CD4-positive, alpha-beta T cell treated with Interleukin-6 at 100 ng/mL for 8 hours (primary cell): ENCODE measurements at places on chromosomes 2 and 18.

GRCh38 chr2:46258937-46259776 lies 38.0 kb upstream of the EPAS1 start:
- DNase-seq, result no peak

GRCh38 chr2:20595439-20596192 lies 55.3 kb downstream of the HS1BP3 start:
- DNase-seq, result no peak

- no peak for DNase-seq
These were observed 120.3 kb downstream of the UXS1 start for GRCh38 chr2:106073678-106074406.

DNA sequence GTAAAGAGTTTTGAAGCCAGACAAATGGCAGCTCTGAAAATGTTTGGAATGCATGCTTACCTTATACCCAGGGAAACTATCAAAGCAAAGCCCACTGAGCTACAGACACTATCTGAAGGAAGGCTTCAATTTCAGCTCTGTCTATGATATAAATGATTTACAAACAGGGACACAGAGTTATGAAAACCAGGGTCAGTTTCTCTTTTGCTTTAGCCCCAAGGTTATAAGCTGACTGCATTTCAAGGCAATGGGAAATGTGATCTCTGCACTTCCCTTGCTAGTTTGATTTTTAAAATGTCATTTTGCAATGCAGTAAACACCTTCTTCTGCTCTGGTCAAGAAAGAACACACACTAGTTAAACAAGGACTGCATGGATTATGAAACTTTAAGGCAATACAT lies 65.2 kb upstream of the CCDC195 start:
- no peak for DNase-seq

GRCh38 chr18:21110713-21111345 lies 784 bp downstream of the ROCK1 start:
- peak; percentile 62 for DNase-seq

GRCh38 chr2:239582476-239582875 lies 181.7 kb upstream of the HDAC4 start:
- no peak for DNase-seq

GRCh38 chr2:148913492-148913891 lies 38.5 kb downstream of the KIF5C start:
- no peak for DNase-seq

DNA sequence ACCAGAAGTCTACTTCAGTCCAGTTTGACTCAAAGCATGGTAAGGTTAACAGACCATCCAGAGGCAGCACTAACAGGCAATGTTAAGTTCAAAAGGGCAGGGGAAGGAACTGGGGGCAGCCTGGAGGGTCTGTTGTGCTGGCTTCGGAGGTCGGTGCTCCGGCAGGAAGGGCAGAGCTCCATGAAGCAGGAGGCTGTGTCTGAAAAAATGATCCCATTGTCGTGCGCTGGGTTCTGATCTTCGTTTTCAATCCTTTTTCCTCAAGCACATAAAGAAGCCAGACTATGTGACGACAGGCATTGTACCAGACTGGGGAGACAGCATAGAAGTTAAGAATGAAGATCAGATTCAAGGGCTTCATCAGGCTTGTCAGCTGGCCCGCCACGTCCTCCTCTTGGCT lies 21.9 kb upstream of the DLX1 start:
- no peak for DNase-seq

- DNase-seq, result no peak
These were observed 71.8 kb downstream of the SKA1 start for GRCh38 chr18:50446629-50447028.

DNA sequence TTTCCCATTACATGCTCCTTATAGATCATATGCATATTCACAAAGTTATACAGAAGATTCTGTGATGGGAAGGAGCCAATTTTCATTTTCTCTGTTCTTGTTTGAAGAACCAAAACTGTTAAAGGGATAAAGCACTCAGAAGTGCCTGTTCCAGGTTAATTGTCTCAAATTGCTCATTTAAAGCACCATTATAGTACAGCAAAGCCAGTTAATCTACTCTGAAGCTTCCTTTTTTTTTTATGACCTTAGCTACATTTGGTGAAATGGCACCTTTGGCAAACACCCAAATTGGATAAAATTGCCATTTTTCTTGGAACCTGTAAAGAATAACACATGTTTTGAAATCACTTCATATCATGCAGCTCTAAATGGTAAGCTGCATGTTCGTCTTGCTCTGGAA lies 1092.3 kb downstream of the BCL11A start:
- DNase-seq, result no peak

GRCh38 chr2:236136538-236136937 lies 31.6 kb downstream of the GBX2 start:
- no peak for DNase-seq

DNA sequence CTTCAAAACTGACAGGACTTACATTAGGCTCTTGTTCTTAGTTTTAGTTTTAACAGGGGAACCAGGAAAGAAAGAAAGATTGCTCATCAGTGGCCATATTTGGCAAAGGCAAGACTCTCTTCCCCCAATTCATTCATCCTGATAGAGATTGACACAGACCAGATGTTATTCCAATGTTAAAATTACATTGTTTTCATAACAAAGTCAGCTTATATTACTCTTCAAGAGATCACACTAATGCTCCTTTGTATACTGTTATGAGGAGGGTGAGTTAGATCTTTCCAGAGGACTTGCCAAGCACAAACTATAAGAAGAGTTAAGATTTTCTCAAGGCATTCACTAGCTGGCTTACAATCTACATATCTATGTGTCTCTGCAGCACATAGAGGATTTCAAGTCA lies 252.1 kb downstream of the SLC8A1 start:
- DNase-seq, result no peak

DNA sequence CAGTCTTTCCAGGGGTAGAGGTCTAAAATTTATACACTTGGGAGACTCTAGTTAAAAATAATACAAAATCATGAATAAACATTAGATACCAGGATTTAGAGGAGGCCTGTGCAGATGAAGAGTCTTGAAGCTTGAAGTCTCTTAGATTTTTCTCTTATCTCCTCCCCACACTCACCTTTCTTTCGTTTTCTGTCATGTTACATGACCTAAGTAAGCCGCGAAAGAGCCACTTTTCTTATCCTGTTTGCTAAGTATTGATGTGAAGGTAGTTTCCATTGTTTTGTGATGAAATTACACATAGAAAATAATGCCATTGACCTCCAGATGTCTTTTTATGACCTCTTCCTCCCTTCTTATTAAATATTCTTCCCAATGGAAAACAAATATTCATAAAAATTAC lies 367.8 kb downstream of the LRRTM1 start:
- DNase-seq, result no peak

DNA sequence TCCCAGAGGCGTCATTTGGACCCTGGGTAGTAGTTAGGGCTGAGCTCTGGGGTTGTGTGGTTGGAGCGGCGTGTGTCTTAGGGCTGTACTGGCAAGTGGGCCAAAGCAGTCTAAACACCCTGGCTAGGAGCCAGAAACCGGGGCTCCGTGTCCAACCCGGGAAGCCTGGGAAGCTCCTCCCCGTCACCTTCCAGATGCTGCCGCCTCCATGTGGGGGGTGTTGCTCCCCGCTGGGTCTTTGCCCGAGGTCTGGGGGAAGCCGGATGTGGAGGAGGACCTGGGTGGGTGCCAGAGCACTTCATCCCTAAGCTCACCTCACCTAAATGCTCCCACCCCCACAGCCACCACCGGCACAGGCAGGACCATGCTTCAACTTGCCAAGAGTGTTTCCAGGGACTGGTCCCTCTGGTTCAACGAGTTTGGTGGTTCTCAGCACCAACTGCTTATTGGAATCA lies 25.4 kb downstream of the TET3 start:
- DNase-seq, result no peak

DNA sequence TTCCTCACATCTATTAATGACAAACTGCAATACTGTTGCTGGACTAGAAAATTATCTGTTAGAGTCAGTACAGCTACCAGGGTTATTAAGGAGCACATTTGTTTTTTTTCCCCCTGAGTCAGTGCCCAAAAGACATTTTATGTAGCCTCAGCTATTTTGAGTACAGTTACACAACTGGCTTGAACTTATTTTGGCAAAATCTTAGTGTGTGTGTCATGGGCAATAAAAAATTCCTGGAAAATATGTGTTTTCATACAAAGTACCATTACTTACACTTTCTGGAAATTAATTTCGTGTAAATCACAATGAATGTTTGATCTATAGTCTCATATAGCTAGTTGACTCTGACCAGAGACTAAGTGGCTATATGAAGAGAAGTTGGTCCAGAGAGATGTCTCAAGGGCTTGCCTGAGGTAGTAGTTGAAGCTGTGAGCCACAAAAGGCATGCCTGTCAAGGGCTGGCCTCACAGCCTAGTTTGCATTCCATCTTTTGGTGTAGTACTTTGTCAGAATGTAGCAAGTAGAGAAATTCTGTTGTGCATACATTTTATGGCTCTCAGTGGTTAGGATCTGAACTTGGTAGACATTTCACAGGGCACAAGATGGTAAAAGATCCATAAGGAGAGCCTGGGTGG lies 283.4 kb downstream of the MTX2 start:
- no peak for DNase-seq

- no peak for DNase-seq
These were observed 108.3 kb upstream of the LRATD1 start for GRCh38 chr2:14524041-14524802.

GRCh38 chr2:61368687-61369665 lies 101.9 kb downstream of the USP34 start:
- DNase-seq, result no peak

DNA sequence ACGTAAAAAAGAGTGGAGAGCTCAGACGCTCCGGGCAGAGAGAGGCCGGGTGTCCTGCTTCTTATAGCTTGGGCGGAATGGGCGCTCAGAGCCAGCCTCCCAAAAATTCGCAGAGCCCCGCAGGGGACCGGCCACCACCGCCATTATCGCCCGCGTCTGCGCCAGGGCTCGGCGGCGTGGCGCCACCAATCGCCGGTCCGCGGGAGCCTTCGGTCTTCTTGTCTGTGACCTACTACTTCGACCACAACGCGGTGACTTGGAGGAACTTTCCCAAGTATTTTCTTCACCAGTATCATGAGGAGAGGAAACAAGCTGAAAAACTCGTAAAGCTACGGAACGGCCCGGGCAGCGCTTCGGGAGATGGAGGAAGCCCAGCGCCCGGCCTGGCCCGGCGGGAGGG lies 1138.1 kb upstream of the CHAC2 start:
- no peak for DNase-seq

DNA sequence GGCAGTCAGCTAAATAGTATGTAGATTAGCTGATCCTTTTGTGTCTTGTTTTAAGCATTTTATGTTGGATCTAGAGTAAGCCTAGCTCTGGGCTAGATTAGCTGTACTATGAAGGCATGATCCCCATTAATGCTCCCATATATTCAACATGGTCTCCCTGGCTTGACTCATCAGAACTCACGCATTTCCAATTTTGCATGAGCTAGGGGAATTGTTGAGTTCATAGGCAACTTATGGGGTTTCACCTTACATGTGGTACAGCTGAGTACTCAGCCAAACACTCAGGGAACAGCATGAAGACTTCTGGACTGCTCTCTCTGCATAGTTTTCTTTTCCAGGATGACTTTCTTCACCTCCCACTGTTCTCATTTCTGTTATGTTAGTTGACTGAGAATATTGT lies 248.2 kb downstream of the TMX3 start:
- DNase-seq, result no peak

- no peak for DNase-seq
These were observed 1.2 kb downstream of the PPP1CB start for GRCh38 chr2:28752631-28753376.

GRCh38 chr2:74833418-74834233 lies at the start of gene HK2:
Gene HK2, plus strand, starts transcription at chr2:74834127. Its CDS starts 454 bp downstream, at chr2:74834581.
- DNase-seq, result peak; percentile 84

DNA sequence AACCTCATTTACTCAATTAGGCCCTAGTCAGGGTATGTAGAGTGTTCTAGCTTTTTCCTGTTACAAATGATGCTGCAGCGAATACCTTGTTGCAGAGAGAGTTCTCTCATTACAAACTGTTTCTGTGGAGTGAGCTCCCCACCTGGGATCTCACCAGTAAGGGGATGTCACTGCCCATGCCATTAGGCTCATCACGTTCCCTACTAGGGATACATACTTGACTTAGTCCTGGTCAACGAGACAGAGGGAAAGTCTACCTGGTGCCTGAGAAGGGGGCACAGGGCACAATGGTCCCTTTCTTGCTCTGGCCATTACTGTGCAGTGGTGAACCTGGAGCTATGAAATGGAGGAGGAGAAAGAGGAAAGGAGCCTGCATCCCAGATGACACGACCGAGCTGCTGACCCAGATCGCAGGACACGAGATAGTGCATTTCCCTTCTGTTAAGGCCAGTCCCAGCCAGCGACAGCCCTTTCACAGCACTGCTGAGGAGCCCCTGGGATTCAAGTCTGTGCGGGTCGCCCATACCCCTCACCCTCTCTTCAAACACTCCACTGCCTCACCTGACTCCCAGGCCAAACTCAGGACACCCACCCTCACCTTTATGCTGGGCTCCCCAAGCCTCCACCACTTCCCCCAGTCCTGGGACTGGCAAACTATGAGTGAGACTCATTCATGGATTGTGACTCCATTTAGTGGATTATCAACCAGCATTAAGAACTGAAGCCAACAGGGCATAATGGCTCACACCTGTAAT lies 16.0 kb downstream of the MALL start:
- DNase-seq, result no peak

DNA sequence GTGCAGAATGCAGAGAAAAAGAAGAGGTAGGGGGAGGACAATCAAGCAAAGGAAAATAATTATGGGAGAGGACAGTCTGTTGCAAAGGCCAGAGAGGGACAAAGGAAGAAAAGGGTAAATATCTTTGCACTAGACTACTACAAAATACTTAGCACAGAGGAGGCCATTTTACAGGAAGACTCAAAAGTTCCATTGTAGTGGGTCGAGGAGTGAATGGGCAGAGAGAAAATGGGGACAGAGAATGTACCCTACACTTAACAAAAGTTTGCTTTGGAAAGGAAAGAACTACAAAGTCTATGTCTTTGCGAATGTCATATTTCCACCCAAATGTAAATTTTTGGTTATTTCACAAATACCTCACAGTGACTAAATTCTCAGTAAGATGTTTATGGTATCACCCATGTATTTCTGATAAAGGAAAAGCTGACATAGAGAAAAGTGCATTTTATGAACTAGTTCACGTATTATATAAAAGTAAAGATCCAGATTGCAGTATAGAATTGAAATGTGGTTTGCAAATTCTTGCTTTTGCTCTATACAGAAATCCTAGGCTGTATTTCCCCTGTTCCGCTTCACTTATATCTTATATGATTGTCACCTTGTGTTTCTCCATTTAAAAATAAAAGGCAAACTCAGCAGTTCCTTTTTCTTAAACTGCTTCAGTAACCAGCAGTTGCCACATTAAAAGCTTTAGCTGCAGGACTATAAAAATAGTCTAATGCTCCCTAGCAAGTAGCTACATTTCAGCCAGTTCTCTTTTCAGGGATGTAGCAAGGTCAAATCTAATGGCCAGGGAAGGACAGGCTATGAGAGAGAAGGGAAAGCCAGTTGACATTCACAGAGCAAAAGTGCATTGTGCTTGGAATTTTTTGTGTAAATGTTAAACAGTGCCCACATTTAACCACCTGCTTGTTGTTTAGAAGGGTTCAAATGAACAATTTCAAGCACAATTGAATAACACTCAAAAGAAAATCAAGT lies 79.7 kb upstream of the CYTIP start:
- DNase-seq, result no peak

DNA sequence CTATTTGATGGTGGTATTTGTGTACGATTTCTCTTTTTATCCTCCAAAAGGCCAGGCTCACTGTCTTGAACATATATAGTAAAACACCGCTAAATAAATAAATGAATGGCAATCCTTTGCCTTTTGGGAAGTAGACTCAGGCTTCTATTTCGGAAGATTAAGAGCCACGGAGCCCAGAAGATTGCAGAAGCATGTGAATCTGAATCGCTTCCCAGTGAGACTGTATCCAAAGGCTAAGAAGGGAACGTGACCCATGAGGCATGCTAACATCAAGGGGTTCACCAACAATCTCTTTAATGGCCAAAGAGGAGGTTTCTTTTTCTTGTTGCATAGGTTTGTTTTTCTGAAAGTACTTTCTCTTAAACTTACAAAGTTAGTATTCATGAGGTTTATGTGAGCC lies 70.0 kb upstream of the DNMT3A start:
- DNase-seq, result no peak
